Activated T-cell treated with anti-CD3 and anti-CD28 coated beads, Interleukin-2, amount 50 U/mL, for 1 hour (primary cell): ENCODE measurements at places on chromosomes 11 and 22.
A peak's percentile ranks its signal among the peaks of the same experiment; 100 is the strongest.

DNA sequence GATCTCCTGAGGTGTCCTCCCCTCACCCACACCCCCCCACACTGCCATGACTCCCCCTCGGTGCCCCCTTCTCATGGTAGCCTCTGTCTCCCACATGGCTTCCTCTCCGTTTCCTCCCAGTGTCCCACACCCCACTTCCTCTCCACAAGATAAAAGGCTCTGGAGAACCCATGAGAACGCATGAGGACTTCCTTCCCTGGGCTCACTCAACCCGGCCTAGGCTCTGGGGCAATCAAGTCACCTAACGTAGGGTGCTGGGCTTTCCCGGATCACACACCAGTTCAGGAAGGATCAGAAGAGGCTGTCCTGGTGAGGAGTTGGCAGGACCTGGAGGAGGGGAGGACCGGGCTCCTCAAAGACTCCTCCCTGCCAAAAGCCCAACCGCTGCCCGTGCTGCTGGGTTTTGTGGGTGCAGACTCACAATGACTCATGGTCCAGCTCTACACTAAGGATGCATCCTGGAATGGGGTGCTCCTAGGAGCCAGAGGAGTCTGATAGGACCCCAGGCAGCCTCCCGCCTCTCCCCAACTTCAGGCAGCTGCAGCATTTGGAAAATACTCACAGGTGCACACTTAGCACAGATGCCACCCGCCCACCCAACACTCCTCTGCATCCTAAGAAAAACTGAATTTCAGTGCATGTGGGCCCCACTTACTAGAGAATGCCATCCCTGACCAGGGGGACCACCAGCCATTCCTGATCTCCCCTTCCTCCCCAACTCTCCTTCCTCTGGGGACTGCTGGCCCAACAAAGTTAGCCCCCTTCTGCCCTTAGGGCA, 21.0 kb downstream of the SLC22A12 start:
- DNase-seq: no peak

GRCh38 chr22:29163808-29164207, 41.9 kb upstream of the EMID1 start:
- DNase-seq: no peak

- DNase-seq: peak; percentile 56
These were observed 540 bp downstream of the ADM start for GRCh38 chr11:10305262-10305963.

- no peak for DNase-seq
These were observed 21.5 kb upstream of the P2RY2 start for GRCh38 chr11:73196576-73196975.

DNA sequence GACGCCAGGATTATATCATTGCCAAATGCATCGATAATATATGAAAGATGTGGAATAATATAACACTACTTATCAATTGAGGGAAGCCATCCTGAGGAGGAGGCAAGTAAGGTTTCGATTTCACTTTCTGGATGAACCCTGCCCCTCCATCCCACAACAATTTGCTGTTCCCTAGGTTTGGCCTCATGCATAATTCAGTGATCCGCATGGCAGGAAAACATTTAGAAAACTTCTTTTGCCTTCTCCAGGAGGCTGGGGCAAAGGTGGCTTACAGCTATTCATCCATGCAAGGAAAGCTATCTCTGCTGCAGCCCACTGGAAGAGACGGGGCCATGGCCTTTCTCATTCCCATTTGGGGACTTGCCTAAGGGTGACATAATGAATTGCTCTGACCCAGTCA, 489.4 kb upstream of the CADM1 start:
- no peak for DNase-seq

DNA sequence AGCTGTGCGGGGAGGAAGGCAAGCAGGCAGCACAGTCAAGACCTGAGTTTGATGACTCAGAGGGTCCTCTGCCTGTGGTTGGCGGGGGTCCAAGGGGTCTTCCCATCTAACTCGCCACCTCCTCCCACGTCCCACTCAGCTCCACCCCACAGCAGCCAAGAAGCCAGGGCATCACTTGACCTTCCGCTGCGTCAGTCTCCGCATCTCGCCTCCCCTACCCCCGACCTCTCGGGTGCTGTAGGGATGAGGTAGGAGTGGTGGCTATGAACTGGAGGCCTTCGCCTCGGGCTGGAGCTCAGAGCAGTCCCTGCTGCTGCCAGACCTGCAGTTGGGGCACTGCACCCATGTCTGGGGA, 90.6 kb downstream of the CDKN1C start:
- no peak for DNase-seq
